AG10803 (cell line): ENCODE measurements at places on chromosomes 11 and 22.

- DNase-seq, result no peak
These were observed 58.7 kb downstream of the AHNAK start for GRCh38 chr11:62487738-62488551.

- no peak for DNase-seq
These were observed 4.7 kb downstream of the ADA2 start for GRCh38 chr22:17214416-17215043.

- peak; percentile 77 for DNase-seq
These were observed 5.7 kb downstream of the SLC39A13 start for GRCh38 chr11:47413908-47414684.

DNA sequence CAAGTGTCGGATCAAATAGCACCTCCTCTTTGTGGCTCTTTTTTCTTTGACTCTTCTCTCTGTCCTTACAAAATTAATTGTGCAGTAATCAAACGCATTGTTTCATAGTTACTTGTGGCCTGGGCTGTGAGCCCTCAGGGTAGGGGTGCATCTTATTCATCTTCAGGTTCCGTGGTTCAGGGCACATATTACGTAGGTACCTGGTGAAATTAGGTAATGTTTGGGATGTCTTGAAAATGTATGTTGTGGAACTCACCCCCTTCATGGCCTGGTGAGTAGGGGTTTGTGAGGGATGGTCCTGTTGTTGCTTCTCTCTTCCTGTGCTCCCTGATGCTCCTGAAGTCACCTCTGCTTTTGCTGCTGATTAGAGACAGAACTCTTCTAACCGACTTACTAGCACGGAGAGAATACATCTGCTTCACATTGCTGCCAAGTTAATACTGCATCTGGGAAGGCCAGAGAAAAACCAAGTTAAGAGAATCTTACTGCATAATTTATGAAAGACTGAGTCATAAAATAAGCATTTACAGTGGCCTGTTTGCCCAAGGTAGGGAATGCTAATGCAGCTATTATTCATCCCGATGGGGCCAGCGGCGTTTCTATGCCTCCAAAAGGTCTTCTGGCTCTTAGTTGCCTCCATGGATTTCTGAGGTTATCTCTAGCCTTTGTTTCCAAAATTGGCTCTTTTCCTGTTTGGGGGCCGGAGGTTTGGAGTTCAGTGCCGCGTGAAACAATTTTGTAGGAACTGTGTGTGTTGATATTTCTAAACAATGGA lies 66.9 kb downstream of the TBC1D22A start:
- DNase-seq, result peak; percentile 95

GRCh38 chr11:62540804-62541701 lies 5.6 kb downstream of the AHNAK start:
- no peak for DNase-seq

- DNase-seq, result peak; percentile 82
These were observed 18.4 kb downstream of the TUB start for GRCh38 chr11:8099291-8099899.

- no peak for DNase-seq
These were observed 12.3 kb upstream of the BID start for GRCh38 chr22:17786435-17787161.

DNA sequence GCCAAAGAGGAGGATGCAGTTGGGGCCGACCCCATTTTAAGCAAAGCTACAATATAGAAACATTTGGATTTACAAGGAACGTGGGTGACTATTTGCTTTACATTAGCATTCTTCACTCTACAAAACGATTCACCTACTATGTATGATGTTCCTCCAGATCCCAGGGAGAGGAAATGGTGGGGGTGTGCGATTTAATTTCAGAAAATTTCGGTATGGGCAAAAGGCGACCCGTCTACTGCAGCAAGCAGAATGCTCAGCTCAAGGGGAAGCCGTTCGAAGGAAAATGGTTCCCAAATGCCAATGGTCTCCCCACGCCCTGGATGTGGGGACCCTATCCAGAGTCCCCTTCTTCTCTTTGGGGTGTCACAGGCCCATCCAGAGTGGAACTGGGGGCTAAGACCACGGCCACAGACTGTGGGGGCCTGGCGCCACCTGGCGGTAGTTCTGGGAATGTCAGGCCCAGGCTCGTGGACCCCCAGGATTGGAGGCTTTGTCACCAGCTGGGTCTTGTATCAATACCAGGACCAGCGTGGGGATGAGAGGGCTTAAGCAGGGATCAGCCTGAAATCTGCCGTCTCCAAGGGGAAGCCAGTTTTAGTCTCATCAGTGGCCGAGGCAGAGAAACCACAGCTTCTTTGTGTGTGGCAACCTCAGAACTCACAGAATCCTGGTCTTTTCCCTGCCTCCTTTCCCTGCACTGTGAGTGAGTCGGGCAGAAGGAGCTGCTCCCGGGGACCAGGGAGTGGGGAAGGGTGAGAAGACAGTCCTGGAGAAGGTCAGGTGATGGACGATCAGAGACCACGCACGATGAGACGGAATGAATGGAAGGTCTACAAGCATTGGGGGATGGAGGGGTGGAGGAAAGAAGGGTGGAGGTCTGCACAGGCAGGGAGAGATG lies 8.4 kb downstream of the LRRC10B start:
- DNase-seq, result no peak

DNA sequence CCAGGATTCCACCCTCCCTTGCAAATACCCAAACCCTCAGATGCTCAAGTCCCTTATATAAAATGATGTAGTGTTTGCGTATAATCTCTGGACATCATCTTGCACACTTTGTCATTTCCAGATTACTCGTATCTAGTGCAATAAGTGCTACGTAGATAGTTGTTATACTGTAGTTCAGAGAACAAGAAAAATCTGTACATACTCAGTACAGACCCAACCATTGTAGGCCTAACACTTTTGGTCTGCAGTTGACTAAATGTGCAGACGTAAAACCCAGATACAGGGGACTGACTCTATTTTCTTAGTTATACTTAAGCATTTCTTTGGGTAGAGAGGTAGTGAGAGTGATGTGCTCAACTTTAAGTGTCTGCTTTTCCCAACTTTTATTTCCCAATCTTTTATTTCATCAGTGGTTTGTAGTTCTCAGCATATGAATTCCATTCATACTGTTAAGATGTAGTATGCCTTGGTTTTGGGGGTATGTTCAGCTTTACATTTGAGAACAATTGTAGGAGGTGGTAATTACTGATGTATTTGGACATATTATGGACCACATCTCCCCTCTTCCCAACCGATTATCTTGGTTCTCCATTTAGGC lies 43.9 kb downstream of the DDX6 start:
- DNase-seq, result peak; percentile 50

DNA sequence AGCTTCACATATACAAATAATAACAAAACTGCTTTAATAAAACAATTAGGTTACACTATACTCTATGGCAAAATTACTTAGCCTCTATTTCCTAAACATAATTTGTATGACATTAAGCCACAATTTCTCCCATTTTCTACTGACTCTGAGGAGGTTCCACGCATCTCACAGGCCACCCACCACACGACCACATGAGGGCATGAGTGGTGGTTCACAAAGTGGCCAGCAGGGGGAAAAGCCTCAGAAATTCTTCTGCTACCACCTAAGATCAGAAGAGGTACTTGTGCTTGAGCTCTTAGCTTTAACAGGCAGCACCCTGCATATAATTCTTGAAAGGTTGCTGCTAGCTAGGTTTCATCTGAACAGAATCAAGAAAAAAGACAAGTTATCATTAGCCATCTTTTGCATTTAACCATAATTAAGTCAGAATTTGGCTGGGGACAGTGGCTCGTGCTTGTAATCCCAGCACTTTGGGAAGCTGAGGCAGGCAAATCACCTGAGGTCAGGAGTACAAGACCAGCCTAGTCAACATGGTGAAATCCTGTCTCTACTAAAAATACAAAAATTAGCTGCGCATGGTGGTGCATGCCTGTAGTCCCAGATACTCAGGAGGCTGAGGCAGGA lies 7.7 kb downstream of the LPXN start:
- peak; percentile 57 for DNase-seq

DNA sequence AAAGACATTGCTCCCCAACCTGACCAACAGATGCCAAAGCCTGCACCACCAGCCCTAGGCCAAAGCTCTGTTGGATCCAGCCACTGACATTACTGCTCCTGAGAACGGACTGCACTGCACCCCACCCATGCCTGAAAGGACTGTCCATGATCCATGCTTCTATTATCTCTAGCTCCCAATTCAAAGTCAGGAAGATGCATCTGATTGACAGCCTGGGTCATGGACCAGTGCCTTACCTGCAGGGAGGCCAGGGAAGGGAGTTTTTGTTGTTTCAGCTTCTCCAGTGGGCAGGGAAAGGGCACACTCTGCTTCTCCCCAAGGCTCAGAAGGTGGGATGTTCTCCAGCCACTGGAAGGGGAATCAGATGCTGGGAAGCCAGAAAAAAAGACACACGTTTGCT lies 4.8 kb upstream of the PRDM11 start:
- no peak for DNase-seq

DNA sequence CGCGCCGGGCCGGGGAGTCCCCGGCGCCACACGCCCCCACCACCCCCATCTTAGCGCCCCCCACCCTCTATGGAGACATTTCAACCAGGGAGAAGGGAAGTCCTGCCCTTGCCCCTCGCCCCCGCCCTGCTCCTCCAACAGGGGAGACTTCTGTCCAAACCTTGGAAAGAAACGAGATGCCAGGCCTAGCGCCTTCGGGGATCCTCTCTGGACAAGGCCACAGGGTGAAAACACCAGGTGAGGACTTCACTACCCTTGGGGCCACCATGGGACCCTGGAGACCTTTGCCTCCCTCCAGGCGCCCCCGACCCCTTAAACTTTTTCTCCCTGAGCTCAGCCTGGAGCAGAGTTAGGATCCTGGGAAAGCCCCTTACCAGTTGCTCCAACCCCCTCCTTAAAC lies 11.6 kb upstream of the NPAS4 start:
- no peak for DNase-seq

DNA sequence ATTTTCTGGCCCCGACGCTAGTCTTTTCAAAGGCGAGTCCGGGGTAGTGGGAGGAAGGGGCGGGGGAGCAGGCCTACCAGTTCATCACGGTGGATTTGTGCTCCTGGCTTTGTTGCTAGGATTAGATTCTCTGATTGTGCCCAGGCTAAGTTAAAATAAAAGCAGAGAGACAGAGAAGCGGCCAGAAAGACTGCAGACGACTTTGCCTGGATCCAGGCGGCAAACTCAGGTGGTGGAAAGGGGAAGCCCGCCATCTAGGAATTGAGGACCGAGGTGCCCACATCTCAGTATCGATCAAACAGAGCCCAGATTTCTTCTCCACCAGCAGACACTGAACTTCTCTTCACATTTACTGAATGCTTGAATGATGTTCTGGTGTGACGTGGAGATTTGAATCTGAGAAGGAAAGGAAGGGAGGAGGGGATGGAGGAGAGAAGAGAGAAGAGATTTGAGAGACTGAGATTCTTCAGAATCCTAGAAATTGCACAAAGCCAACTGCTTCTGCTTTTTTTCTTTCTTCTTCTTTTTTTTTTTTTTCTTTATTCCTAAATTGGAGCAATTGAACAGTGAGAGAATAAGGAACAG lies 2.7 kb downstream of the FAT3 start:
- DNase-seq, result no peak

DNA sequence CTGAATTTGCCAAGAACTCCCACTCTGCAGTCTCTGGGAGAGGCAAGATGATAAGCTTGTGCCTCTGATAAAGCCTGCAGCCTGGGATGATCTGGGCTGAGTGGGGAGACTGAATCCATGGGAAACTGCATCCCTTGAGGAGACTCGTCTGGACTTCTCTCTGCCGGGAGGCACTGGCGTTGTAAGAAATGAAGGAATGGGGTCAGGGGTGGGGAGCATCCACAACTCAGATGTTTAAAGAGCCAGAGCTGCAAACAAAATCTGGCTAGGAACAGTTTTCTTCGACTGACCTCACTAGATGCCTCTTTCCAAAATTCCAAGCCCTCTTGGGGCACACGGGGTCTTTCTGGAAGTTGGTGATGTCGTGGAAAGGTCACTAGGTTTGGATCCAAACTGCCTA lies 64.4 kb downstream of the SPON1 start:
- no peak for DNase-seq

DNA sequence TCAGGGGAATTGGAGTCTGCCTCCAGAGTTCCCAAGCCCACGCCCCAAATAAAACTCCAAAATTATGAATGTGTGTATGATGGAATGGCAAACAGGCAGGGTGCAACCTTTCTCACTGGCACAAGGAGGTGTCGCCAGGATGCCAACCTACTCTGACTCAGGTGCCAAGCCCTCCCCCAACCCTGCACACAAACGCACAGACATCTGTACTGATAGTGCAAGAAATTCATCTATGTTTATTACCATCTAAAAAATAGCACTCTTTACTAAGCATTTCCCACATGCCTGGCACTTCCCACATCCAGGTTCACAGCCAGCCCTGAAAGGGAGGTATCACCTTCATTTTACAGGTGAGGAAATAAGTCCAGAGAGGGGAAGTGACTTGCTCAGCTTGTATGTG lies 1.2 kb downstream of the PLA2G3 start:
- DNase-seq, result no peak

DNA sequence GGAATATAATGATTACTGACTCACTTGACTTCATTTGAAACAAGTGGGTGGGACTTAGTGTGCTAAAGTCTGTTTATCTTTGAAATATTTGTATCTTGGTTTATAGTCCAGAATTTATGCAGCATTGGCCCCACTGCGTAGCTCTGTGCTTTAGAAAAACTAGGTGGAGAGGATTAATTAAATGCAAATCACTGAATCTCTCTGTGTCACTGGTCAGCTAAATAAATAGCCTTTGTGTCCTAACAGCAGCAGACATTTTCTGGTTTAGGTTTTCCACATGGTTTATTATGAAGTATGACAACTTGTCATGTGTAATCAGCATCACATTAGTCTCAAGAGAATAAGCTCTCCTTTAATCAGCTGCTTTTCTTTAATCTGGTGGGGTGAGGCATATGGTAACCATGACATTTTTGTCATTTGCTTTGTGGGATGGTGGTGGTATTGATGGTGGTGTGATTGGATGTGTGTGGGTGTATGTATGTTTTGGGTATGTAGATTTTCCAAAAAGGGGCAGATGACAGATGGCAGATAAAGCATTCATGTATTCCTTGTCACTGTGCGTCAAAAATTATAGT lies 33.9 kb downstream of the BCL2L13 start:
- DNase-seq, result no peak

GRCh38 chr11:43071338-43071737 lies 240.5 kb upstream of the API5 start:
- DNase-seq, result no peak

- no peak for DNase-seq
These were observed 8.9 kb downstream of the MTMR2 start for GRCh38 chr11:95915051-95915450.

DNA sequence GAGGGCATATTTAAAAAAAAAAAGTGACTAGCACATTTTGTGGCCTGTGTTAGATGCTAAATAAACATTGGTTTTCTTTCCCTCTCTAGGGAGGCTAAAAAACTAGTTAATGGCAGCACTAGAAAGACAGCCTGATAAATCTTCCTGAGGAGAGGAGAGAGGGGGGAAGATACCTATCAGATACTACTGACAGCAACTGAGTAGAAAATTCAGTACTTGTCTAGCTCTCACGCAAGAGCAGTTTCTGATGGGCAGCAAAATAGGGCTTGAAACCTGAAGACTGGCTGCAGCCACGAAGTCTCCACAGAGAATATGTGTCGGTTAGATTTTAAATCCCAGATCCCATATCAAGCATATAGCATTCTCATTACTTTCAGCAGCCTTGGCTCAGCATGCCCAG lies 388.2 kb downstream of the KCNA4 start:
- DNase-seq, result no peak

GRCh38 chr11:2653930-2654739 lies 45.7 kb downstream of the KCNQ1OT1 start:
- no peak for DNase-seq
